Activated CD4-positive, alpha-beta T cell treated with anti-CD3 and anti-CD28 coated beads for 1 hour (primary cell): ENCODE measurements at places on chromosomes 11 and 22.

- no peak for DNase-seq
Measured at GRCh38 chr11:11979488-11980117, 28.8 kb downstream of the DKK3 start.

- no peak for DNase-seq
Measured at GRCh38 chr22:22771696-22772377, 115.8 kb upstream of the IGLL5 start.

- DNase-seq: no peak
Measured at GRCh38 chr11:92765965-92766371, 203.5 kb upstream of the MTNR1B start.

DNA sequence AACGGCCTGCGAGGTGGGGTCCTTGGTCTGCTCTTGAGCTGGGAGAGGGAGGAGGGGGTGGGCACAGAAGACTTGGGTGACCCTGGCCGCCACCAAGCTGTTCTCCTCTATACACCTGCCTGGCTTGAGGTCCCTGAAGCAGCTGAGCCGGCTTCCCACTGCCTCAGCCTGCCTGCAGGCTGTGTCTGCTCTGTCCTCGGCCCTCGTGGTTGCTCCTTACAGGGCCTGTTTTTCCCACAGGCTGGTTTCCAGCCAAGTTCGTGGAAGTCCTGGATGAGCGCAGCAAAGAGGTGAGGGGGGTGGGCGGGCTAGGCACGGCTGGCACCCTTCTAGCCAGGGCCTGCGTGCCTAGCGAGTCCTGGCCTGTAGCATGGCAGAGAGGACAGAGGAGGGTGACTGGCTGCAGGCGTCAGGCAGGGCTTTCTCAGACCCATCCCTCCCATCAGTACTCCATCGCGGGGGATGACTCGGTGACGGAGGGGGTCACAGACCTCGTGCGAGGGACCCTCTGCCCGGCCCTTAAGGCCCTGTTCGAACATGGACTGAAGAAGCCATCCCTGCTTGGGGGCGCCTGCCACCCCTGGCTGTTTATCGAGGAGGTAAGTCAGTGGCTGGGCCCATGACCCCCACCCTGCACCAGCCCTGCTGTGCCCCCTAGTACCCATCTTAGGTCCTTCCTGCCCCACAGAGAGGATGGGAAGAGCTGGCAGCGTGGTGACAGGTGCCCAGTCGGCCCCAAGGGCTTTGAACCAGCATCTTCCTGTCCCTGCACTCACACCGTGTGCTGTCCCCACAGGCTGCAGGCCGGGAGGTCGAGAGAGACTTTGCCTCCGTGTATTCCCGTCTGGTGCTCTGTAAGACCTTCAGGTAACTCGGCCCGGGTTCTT is 37.7 kb downstream of the SGSM3 start:
- no peak for DNase-seq

GRCh38 chr22:49535126-49535525 is 292.5 kb downstream of the BRD1 start:
- no peak for DNase-seq

- DNase-seq: no peak
Measured at GRCh38 chr11:118703563-118704106, 24.2 kb upstream of the TREH start.

DNA sequence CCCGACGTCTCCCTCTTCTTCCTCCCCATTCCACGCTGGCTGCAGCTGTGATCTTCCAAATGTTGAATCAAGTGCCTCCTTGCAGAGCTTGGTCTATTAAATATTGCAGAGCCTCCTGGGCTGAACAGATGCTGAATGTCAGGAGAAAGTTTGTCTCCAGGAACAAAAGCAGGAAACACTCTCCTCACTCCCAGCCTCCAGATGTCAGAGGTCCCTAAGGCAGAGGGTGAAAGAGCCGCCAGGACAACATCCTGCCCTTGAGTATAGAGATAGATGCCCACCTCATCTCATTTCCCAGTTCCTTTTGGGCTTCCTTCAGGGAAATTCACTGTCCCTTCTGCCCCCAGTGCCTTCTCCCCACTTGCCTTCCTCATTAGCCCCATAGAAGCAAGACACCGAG is 40.8 kb upstream of the IGSF9B start:
- DNase-seq: no peak

GRCh38 chr11:132455044-132455443 is 1077.3 kb downstream of the OPCML start:
- DNase-seq: no peak

- DNase-seq: no peak
Measured at GRCh38 chr22:36337365-36338130, 50.2 kb downstream of the MYH9 start.

DNA sequence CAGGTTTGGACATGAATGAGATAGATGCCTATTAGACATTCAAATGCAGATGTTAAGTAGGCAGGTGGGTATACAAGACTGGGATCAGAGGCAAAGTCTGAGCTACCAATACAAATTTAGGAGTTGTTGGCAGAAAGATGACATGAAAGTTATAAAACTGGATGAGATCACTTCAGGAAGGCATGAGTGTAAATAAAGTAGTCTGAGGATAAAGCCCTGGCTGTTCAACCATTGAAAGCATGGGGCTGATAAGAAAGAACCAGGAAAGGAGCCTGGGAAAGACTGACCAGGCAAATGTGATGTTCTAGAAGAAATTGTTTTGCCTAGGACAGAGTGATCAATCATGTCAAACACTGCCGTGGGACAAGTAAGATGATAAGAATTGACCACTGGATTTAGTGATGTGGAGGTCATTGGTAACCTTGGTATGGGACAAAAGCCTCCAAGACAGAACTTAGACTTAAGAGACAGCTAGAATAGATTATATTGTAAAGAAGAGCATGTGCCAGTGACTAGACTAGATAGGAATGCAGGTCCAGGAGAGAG is 98.5 kb downstream of the EHF start:
- no peak for DNase-seq

- DNase-seq: no peak
Measured at GRCh38 chr22:17994424-17995108, 29.8 kb downstream of the MICAL3 start.

GRCh38 chr11:364991-365725 is 4.1 kb upstream of the B4GALNT4 start:
- DNase-seq: no peak

DNA sequence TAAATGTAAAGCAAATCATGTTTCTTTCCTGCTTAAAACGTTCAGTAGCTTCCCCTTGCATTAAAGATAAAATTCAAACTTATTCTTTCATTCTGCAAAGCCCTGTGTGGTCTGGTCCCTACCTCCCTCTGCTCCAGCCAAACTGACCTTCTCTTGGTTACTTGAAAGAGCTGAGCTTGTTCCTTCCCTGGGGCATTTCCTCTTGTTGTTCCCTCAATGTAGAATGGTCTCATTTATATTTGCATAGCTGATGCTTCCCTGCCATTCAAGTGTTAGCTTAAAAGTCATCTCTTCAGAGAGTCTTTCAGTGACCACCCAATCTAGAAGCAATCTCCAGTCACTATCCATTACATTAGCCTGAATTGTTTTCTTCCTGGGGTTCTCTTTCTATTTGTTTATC is 1618.5 kb upstream of the TENM4 start:
- DNase-seq: no peak

DNA sequence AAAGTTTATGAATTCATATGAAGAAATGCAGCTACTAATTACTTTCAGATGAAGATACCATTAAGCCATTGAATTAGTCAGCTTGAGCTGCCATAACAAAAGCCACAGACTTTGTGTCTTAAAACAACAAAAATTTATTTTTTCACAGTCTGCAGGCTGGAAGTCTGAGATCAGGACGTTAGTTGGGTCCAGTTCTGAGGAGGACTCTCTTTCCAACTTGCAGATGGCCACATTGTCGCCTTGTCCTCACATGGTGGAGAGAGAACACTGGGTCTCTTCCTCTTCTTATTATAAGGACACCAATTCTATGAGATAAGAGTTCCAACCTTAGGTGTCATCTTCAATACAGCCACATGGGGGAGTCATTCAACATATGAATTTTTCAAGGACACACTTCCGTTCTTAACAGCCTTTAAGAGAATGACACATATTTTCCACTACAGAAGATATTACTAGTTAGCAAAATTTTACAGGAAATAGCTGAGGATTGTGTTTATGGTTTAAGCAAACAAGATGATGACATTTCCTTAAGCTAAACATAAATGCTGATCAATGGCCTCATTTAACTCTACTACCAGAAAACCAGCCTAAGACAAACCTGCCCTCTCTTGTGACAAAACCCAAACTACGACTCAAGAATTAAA is 56.0 kb downstream of the DCUN1D5 start:
- DNase-seq: no peak

DNA sequence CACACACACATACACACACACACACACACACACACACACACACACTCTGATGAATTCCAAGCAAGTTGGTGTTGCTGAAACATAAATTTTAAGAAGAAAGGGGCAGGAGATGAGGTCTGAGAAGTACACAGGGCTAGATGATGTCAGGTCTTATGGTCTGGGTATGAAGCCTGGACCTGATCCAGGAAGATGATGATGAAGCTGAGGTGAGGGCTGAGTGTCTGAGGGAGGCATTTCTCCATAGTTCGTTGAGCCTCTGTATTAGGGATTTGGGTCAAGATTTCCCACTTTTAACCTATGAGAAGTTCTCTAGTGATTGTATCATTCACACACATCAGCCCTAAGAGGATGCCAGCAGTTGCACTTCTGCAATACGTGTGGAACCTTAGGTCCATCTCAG is 32.6 kb downstream of the KREMEN1 start:
- no peak for DNase-seq

DNA sequence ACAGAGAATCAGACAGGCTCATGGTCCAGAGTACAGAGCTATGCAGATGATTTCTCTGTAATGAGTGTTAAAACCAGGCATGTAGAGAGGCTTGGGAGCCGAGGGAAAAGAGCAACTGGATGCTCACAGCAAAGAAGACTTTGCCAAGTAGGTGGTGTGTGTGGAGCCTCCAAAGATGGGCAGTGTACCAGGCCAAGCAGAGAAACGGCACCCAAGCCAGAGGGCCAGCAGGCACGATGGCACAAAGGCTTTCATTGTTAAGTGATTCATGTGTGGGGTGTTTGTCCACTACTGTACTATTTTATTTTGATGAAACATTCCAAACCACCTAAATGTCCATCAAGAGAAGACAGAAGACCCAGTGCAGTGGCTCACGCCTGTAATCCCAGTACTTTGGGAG is 11.1 kb downstream of the RANGAP1 start:
- DNase-seq: no peak

DNA sequence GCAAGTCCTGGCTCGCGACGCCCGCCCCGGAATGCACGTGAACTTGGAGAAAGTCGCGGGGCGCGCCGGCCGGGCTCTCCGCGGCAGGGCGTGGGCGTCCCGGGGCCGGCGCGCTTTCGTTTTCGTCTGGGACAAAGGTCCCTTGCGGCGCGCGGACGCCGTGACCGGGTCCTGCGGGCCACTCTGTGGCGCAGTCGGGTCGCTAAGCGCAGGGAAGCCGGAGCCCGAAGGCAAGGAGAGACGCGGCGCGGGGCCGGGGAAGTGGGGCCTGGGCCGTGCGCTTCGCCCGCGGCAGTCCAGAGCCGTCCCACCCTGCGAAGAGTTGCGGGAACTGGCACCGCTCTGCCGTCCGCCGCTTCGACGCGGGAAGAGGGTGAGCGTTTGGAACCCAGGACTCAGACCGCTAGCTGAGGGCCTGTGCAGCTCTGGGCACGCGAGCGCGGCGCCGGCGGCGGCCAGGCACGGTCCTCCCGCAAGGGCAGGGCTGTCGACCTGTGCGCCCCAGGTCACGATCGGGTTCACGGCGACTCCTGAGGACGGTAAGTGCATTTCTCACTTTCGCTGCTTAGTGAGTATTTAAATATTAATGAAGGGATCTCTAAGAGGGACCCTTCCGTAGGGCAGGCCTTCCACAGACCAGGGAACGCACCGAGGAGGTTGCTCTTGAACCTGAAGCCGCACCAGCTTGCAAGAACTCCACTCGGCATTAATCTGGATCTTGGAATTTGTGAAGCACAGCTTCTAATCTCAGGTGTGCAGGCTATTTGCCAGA is 78.0 kb upstream of the PPARA start:
- no peak for DNase-seq

DNA sequence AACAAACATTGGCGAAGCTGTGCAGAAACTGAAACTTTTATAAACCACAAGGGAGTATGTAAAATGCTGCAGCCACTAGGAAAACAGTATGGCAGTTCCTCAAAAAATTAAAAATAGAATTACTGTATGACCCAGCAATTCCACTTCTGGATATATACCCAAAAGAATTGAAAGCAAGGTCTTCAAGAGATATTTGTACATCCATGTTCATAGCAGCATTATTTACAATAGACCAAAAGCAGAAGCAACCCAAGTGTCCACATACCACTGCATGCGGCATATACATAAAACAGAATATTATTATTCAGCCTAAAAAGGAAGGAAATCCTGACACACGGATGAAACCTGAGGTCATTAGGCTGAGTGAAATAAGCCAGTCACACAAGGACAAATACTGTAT is 85.8 kb downstream of the RELT start:
- no peak for DNase-seq

- no peak for DNase-seq
Measured at GRCh38 chr11:61737131-61737530, 15.3 kb upstream of the MYRF start.

- DNase-seq: no peak
Measured at GRCh38 chr11:35419184-35419829, at the start of gene SLC1A2. Gene SLC1A2, minus strand, starts transcription at chr11:35419558. Its CDS starts 592 bp downstream, at chr11:35418966.

DNA sequence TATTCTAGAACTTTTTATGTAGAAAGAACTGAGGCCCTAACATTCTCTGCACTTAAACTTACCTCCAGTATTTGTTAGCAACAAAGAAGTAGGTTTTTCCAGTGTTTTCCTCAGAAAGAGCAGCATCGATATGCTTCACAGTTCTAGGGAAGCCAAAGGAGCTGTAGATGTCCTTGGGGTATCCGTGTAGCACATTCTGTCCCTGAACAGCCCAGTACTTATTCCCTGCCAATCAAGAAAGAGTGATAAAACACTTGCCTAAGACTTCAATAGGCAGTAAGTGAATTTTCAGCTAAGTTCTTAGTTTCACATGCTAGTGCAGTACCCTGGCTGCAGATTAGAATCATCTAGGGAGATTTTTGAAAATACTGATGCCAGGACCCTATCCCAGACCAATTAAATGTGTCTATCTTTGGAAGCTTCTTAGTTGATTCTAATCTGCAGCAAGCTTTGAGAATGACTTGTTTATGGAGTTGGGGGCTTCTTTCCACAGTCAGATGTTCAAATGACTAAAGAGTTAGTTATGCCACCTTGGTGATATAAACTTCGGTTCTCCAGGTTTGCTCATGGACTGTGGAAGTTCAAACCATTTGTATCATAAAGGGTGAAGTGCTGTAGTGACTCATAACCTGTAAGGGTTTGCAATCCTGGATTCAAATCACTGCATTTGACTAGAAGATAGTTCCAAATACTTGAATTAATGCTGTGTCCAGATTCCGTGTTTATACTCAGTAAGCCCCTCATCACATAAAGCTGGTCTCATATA is 6.5 kb downstream of the MMP1 start:
- no peak for DNase-seq

GRCh38 chr11:33808228-33808828 is 34.0 kb upstream of the FBXO3 start:
- peak; percentile 76 for DNase-seq

DNA sequence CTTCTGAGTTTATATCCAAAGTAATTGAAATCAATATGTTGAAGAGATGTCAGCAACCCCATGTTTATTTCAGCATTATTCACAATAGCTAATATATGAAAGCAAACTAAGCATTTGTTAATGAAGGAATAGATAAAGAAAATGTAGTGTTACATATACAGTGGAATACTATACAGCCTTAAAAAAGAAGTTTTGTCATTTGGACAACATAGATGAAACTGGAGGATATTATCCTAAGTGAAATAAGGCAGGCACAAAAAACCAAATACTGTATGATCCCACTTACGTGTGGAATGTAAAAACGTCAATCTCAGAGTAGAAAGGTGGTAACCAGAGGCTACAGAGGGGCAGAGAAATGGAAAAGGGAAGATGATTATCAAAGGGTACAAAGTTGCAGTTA is 10.2 kb downstream of the MRGPRX2 start:
- DNase-seq: no peak
